Activated CD8-positive, alpha-beta memory T cell treated with anti-CD3 and anti-CD28 coated beads for 4 hours (primary cell): ENCODE measurements at places on chromosomes 13 and 19.

DNA sequence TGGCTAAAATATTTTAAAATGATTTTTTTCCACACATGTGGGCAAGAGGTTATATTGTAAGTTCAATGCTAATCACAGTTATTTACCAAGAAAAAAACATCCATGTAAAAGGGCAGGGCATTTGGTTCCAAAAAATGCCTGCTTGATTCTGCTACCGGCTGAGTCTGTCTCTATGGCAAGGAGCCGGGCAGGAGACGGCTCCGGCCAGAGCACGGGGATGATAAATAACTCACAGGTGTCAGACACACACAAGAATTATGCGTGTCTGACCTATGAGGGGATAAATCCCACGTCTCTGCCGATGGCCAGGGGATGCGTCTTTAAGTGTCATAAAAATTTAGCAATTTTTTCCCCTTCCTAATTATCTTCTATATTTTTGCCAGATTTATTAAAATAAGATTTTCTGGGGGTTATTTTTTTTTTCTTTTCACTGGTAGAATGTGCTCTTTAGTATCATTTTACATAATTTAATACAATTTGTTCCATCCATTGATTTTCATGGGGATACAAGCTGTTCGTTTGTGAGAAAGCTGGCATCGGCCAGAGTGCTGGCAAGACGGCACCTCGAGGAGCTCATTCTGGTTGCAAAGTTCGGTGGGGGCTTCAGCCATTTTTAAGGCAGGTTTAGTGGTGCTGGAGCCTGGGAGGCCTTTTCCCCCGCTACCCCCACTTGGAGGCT lies 253.9 kb downstream of the ZNF536 start:
- no peak for DNase-seq

DNA sequence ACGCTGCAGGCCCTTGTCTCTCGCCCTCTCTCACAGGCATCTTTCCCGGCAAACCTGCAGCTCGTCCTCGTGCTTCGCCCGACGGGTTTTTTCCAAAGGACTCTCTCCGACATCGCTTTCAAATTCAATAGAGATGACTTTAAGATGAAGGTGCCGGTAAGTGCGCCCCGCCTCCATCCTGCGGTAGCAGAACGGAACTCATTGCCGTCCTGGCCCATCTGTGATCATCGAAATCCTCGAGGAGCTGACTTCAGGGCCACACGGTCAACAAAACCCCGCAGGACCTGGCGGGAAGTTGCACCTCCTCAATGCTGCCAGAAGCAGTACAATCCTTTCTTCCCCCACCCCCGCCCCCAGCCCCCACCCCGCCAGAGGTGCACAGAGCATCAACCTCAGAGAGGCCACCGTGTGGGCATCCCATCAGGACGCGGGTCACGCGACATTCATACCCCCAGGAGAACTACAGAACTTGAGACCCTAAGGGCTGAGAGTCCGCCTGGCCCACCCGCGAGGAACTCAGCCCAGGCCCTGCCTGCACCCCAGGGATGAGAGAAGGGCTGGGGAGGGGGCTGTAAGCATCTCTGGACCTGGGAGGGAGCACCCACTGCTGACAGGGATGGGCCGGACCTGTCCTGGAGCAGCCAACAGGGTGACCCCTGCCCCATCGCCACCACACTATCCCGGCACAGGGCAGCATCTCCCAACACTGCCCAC lies 44.9 kb upstream of the F7 start:
- DNase-seq, result no peak

DNA sequence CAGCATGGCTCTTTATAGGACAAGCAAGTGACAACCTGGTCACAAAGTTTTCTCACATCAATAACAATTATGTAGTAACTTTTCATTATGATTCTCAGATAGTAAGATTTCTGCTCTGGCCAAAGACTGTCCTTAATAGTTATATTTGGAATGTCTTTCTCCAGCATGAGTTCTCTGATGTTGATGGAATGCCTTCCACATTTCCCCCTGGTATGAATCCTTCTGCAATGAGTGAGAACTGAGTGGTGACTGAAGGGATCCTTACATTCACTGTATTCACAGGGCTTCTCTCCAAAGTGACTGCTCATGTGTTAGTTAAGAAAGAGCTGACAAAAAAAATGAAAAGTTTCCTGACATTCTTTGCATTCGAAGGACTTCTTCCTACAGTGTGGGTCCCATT lies 13.2 kb downstream of the ZNF550 start:
- no peak for DNase-seq

- DNase-seq, result no peak
Observed at GRCh38 chr13:97660594-97661260, 226.8 kb downstream of the RAP2A start.

DNA sequence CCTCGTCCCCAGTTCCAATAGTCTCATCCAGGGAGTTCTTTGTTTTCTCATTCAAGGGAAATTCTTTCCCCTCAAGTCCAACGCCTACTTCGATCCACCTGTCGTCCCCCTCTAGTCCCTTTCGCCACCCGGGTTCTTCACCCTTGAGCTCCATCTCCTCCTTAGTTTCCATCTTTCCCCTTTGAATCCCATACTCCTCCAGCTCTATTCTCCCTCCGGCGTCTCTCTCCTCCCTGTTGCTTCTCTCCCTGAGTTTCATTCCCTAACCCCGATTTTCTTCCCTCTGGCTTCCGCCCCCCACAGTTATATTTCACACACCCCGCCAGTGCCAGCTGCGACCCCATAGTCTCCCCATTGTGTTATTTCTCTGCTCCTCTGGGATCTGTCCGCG lies 628 bp upstream of the SLC17A7 start:
- DNase-seq, result no peak

DNA sequence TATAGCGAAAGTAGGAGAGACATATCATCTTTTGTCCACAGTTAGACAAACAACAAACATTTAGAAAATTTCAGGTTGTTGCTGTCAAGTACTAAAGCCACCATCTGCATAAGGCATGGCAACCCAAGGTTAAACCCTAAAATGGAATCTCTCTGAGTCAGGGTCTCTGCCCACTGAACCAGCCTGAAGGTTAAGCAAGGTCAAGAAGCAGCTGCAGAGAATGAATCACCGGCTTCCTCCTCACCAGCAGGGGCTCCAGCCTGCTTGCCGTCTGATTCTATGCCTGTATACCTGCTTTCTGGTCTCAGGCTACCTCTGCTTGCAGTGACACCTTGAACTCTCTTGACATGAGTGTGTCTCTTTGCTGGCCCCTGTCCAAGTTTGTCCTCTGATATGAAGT lies 726.2 kb upstream of the SGCG start:
- no peak for DNase-seq

DNA sequence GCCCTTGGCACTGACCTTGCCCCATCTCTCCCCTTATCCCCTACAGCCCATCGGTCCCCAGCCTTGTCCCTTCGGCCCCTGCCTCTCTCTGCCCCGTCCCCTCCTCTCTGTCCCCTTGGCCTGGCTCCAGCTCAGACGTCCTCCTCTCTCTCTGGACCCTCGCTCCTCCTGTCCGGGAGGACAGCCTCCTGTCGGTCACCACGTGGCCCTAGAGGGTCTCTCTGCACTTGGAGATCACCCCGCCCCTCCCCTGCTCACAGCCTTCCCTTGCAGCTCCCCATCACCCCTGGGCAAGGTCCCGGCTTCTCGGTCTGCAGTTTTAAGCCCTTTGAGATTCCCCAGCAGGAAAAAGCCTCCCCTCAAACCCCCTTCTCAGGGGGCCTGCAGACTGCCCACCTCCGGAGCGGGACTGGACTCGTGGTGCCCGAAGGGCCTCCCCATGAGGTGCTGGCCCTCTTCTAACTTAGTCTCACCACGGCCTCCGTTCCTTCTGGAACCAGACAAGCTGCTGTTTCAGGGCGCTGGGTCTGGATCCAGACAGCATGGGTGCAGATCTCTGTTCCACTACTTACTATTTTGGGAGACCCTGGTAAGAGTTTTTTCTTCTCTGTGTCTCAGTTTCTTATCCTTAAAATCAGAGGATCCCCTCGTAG lies 3.3 kb upstream of the KLK15 start:
- DNase-seq, result no peak

DNA sequence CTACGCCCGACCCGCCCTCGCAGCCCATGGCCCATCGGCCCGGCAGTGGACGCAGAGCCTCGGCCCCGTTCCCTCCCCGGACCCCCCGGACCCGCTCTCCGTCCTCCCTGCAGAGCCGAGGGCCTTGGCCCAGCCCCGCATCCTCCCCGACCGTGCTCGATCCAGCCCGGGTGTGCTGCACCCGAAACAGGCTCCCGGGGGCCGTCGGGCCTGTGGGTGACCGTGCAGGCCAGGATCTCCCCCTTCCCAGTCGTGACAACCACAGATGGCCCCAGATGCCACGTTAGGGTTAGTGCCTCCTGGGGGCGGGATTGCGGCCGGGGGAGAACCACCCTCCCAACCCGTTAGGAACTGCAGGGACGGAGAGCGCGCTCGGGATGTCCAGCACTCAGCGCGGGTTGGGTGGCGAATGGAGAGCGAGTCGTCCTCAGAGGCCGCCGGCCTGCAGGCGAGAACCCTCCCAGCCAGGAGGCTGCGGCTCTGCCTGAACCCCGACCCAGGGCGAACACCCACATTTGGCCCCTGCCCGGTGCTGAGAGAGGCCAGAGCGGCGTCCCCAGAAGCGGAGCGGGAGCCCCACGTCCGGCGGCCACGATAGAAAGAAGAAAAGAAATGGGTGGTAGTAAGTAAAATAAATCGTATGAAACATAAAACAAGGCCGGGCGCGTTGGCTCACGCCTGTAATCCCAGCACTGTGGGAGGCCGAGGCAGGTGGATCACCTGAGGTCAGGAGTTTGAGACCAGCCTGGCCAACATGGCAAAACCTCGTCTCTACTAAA lies 6.7 kb upstream of the MADCAM1 start:
- no peak for DNase-seq

GRCh38 chr19:44692379-44692721 lies 6.6 kb upstream of the CEACAM16 start:
- no peak for DNase-seq

DNA sequence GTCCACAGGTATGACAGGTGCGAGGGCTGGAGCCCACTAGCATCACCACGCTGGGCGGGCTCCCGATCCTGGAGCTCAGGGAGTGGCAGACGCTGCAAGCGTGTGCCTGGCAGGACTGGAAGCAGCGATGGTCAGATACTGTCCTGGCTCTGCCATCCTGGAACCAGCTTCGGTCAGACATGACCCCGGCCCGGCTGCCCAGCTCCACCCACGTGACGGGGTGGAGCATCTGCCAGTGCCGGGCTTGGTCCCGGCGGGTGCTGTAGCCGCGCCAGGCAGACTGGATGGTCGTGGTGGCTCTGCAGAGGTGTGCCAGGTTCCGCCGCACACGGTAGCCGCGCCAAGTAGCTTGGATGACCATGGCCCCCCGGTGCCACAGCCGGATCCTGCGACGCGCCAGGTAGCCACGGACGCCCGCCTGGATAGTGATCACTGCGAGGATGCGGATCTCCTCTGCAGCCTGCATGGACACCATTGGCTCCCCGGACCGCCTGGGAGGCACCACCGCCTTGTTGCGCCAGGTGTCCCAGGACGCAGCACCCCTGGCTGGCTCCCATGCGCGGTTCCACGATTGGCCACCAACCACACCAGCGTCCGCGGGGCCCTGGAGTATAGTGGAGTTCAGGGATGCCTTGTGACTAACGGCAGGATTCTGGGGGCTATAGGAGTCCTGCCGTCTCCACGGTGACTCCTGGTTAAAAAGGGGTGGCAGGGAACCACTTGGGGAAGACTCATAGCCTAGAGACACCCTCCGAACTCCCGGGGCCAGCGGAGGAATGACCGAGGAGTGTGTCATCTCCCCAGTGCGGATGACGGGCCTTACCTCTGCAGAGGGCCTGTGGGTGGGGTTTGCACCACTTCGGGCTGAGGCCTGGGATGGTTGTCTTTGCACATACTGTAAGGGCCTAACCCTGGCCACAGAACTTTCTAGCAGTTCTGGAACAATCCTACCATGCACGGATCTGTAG lies 16.5 kb downstream of the IQCN start:
- DNase-seq, result no peak

DNA sequence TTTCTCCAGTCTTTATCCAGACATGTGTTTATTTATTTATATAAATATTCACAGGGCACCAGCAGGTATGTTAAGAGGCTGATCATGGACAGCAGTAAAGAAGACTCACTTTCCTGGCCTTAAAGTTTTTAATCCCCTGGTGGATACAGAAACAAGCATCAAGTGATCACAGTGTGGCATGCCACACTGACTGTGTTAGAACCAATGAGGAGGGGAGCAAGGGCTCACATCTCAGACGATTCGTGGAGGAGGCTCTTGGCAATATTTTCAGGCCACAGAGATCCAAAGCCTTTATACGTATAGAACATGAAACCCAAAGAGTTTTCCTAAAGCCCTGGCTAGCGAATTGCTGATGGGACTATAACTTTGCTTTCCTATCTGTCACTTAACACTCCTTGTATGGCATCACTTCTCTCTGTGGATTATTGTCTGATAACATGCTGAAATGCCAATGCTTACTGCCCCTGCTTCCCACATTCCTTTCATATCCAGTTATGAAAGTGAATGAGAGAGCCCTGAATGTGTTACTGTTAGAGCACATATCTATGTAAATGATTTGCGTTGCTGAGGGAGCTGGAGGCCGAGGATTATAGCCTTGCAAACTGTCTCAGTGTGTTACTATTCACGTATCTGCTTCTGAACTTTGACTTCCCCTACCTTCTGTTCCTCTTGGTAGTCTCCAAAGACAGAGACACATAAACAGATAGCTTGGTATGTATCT lies 37.6 kb downstream of the POLR1D start:
- no peak for DNase-seq

- DNase-seq, result no peak
Observed at GRCh38 chr19:12543855-12544254, 7.4 kb downstream of the ZNF564 start.

- DNase-seq, result no peak
Observed at GRCh38 chr19:13748169-13748828, 16.0 kb upstream of the MRI1 start.

GRCh38 chr13:70255406-70255991 lies 147.2 kb upstream of the KLHL1 start:
- DNase-seq, result no peak

GRCh38 chr19:15112385-15112784 lies 5.2 kb downstream of the SYDE1 start:
- DNase-seq, result no peak

- DNase-seq, result no peak
Observed at GRCh38 chr19:547836-548720, 4.2 kb downstream of the GZMM start.
